ENCODE measurements at places on chromosomes 1 and 21.

- peak; percentile 42 for DNase-seq
Measured at GRCh38 chr1:148315071-148315811, 163.2 kb upstream of the NBPF11 start.

- DNase-seq: no peak
Measured at GRCh38 chr21:19420565-19420964, 1017.0 kb upstream of the TMPRSS15 start.

DNA sequence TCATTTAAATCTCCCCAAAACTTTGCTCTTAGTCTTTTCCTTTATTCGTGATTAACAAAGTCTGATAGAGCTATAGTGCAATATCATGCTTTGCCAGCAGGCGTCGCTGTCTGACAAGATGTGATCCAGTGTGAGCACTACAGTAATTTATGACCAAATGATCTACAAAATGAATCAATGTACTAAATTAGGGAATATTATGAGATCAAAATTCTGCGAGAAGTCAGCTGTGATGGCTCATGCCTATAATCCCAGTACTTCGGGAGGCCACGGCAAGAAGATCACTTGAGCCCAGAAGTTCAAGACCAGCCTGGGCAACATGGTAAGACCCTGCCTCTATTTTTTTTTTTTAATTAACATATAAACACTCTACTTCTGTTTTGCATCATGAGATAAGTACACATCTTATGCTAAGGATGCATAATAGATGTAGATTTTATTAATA lies 3.6 kb upstream of the SPSB1 start:
- DNase-seq: peak; percentile 75

DNA sequence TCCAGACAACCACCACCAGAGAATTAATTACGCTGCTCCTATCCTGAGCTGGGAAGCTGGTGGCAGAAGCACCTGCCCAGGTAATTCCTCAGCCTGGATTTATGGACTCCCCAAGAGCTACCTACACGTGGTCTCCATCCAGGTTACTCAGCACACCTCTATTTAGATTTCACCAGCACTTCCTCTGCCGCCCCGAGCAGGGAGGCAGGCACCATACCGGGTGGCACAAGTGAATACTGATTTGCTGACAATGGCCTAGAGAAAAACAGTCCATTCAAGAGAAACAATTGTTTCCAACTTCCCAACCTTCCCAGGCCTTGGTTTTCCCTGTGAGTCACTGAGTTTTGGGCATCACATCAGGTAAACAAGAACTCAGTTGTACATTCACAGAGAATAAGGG lies 134.3 kb downstream of the MATN1 start:
- no peak for DNase-seq

DNA sequence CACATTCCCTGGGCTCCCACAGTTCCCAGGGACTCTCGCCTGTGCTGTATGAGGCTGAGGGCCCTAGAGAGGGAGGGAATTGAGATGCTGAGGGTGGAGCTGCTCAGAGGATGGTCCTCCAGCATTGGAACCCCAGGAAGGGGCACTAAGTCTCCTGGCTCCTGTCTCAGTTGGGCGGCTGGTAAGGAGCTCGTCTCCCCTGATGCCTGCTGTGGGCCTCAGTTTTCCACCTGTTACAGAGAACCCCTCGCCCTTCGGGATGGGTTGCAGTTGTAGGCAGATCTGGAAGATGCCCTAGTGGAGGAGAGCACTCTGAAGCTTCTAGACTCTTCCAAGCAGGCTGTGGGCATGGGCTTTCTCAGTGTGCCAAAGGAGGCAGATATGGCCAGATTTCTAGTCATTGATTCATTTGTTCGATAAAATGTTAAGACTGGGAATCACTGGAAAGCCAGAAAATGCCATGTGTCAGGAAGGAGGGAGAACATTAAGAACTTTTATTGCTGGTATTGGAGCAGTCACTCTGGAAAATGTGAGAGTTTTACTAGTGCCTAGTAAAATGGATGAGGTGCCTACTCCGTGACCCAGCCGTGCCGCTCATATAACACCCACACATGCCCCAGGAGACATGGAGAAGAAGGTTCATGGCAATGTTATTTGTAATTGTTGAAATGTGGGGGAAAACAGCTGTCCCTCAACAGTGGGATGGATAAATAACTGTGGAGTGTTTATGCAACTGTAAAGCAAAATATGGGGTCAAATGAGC lies 828 bp upstream of the MYBPH start:
- no peak for DNase-seq

GRCh38 chr21:32812035-32812434 lies 40.5 kb upstream of the PAXBP1 start:
- peak; percentile 42 for DNase-seq

- no peak for DNase-seq
Measured at GRCh38 chr1:1852619-1853414, 38.1 kb downstream of the GNB1 start.

DNA sequence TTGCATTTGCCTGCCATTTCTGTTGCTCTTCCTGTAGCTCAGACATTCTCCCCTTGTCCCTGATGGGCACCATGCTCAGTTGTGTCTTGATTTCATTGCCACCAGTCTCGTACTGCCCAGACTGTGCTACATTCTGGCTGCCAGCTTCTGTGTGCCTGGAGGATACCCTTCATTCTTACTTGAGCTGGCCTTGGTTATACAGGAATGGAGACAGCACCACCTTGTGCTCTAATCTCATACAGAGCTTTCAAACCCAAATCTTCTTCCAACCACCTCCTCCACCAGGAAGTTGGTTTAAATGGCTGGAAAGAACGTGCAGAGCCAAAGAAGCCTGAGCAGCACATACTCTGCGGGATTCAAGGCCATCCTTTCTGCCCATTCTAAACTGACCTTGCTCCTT lies 165.3 kb downstream of the SLC35F3 start:
- no peak for DNase-seq

DNA sequence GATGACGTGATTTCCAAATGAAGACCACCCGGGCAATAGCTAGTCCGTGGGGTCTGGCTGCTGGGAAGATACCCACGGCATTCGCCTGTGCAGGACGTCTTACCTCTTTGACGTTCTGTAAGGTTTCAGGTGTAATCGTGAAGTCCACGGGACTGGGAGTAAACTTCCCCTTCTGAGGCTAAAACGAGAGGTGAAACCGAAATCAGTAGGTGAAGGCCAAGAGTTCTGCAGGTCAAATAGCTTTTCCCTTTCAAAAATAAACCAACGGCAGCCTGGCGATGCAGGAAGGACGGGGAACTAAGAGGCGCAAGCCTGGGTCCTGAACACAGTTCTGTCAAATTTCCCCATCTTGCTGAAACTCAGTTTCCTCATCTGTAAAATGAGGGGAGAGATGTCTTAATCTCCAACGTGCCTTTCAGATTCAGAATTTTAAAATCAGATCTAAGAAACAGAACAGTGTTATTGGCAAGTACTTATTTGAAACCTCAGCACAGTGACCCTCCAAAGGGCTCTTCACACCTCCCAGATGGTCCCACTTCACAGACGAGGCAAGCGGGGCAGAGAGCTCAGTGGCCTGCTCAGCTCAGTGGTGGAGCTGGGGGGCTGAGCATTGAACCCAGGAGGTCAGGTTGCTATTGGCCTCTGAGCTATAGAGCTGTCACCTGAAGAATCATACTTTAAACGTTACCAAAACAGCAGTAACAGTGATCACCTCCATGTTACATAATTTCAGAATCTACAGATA lies 34.7 kb downstream of the VPS26C start:
- no peak for DNase-seq

- DNase-seq: peak; percentile 77
Measured at GRCh38 chr1:107142140-107142542, 1.3 kb downstream of the NTNG1 start.

GRCh38 chr21:26918323-26919079 lies 48.4 kb downstream of the ADAMTS5 start:
- peak; percentile 40 for DNase-seq

DNA sequence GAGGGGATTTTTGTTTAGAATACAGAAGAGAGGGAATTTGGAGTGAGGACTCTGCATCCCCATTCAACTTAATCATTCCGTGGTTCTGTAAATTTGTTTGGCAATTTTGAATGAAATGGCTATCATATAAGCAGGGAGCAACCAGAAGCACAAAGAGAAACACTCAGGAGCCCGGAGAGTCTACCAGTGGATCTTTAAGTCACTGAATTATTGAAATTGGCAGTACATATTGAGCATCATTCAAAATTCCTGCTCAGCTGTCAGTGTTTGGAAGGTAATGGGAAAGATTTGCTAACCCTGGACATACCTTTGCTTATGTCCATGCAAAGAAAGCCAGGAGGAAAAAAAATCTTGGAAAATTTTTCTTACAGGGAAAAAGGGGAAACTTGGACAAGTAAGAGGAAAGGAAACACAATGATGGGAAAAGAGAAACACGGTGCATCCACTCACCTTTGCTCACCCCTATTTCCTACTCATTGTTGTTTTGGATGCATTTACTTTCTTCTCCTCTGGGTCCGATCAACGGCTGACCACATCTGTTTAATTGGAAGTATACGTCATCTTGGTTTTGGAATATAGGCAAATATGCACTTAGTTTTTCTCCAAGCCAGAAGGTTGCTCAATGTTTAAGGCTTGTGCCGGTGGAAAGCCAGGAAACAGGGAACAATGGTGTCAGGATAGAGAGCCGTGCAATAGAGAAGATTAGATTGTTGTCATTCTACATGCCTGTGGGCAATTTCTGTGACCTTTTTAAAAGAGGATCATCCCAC lies 243.0 kb upstream of the LYPLAL1 start:
- DNase-seq: peak; percentile 13

- DNase-seq: no peak
Measured at GRCh38 chr1:51172811-51173210, 63.3 kb upstream of the RNF11 start.

GRCh38 chr21:46004168-46004861 lies 22.7 kb downstream of the COL6A1 start:
- no peak for DNase-seq

DNA sequence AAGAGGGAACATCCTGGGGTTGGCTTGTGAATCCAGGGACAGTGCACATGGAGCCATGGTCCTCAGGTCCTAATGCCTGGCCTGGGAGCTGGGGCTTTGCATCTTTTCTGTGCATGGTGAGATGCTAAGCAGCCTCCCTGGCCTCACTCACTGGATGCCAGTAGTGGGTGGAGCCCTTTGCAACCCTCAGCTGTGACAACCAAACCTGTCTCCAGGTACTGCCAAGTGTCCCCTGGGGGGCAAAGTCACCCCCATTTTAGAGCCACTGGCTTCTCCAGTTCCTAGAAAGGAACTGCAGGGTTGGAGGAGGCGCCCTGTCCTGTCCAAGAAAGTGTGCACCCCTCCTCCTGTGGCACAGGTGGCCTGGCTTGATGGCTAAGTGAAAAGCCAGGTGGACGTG lies 44.6 kb upstream of the GRIK3 start:
- DNase-seq: no peak

GRCh38 chr1:241586905-241587512 lies 53.2 kb downstream of the CHML start:
- no peak for DNase-seq

GRCh38 chr1:21517161-21517589 lies 8.0 kb downstream of the ALPL start:
- DNase-seq: no peak

GRCh38 chr1:34108711-34109110 lies 56.3 kb downstream of the CSMD2 start:
- no peak for DNase-seq

- no peak for DNase-seq
Measured at GRCh38 chr1:214028649-214029406, 41.1 kb downstream of the PROX1 start.

GRCh38 chr1:67190942-67191341 lies 24.7 kb downstream of the IL23R start:
- DNase-seq: no peak

- no peak for DNase-seq
Measured at GRCh38 chr1:168554603-168555483, 11.0 kb upstream of the XCL2 start.

DNA sequence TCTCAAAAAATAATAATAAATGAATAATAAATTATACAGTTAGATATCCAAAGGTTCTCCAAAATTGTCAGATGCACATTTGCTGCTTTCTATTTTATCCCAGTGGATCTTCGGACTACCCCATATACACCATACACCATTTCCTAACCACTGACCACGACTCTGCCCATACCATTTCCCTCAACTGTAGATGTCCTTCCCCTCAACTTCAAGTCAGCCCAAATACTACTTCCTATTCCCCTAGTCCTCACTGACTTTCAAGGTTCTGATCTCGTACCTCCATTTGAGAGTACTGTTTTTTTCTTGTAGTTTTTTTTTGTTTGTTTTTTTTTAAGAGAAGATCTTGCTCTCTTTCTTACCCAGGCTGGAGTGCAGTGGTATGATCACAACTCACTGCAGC lies 19.6 kb downstream of the EIF4G3 start:
- DNase-seq: no peak

GRCh38 chr1:91685994-91686393 lies 185.3 kb downstream of the CDC7 start:
- DNase-seq: no peak

DNA sequence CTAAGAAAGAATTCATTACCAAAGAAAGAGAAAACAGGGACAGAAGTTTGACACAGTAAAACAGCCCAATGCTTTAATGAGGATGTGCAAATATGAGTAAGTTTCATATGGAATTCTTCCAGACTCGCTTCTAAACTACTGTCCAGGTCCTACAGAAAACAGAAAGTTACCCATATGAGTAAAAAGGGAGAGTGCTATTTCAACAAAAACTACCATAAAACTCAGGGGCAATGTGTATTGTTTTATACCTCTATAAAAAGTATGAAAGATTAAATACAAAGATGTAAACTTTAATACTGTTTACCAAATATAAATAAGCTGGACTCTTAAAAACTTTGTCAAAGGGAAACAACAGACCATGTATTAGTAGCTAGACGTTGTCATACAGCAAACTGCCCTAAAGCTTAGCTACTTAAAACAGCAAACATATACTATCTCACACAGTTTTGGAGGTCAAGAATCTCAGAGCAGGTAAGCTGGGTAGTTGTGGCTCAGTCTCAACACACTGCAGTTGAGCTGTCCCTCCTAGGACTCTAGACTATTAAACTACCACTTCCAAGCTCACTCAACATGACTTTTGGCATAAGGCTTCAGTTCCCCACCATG lies 174.9 kb downstream of the COP1 start:
- DNase-seq: no peak

DNA sequence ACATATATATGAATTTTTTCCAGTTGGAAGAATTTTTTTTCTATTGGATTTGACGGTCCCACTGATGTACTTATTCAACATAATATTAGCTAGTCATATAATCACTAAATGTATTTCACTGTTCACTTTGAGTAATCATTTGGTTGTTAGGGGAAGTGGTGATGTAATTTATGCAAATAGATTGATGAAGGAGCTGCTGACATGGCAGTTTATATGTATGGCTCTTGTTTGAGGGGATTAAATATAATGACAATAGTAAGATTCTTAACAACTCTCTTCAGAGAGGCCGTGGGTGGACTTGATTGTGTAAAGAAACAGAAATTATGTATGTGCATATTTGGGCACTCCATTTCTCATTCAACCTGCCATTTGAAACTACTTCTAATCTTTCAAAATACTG lies 653.6 kb upstream of the ADGRL4 start:
- no peak for DNase-seq
